Vagina (tissue), 2 donors: ENCODE measurements at places on chromosomes 5 and 9.

- peak; percentile 71 for DNase-seq
Measured at GRCh38 chr5:171418982-171419687, at the start of gene FGF18. TSS of gene FGF18 (plus strand) at chr5:171419647. CDS start at chr5:171420200, 553 bp downstream.

DNA sequence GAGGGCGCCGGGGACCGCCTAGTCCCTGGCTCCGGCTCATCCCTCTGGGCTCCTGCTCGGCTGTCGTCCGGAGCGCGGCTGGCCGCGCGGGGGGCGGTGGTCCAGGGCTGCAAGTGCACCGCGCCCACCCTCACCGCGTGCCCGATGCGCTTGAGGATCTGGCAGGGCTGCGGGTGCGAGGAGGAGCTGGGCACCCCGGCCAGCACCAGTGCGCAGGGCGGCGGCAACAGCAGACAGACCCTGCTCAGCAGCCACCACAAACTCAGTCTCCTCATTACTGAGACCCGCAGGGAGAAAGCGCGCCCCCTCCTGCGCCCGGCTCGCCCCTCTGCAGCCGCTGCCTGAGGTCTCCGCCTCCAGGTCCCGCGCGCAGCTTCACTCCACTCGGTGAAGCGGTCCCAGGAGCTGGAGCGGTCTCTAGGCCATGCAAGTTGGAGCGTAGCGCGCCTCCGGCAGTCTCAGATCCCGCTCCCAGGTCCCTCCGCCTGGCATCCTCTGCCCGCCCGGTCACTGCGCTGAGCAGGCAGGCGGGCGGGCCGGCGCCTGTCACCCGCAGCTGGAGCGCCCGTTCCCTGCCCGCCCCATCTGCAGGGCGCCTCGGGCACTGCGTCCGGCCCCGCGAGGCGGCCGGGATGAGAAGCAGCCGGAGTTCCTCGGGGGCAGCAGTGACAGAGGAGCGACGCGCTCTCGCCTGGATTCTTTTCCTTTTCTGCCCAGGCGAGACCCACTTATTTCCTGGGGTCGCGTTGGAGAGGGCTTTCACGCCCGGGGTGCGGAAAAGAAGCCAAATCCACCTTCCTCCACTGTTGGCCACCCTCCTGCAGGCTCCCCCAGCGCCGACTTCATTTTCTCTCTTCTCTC, 512 bp downstream of the GRIN3A start:
- DNase-seq = no peak

GRCh38 chr9:89795538-89796195, 190.9 kb downstream of the GADD45G start:
- DNase-seq = no peak

GRCh38 chr5:132657676-132658380, at the start of gene IL13:
TSS of gene IL13 (plus strand) at chr5:132658173. CDS start at chr5:132658187, 14 bp downstream.
- DNase-seq = peak; percentile 81

DNA sequence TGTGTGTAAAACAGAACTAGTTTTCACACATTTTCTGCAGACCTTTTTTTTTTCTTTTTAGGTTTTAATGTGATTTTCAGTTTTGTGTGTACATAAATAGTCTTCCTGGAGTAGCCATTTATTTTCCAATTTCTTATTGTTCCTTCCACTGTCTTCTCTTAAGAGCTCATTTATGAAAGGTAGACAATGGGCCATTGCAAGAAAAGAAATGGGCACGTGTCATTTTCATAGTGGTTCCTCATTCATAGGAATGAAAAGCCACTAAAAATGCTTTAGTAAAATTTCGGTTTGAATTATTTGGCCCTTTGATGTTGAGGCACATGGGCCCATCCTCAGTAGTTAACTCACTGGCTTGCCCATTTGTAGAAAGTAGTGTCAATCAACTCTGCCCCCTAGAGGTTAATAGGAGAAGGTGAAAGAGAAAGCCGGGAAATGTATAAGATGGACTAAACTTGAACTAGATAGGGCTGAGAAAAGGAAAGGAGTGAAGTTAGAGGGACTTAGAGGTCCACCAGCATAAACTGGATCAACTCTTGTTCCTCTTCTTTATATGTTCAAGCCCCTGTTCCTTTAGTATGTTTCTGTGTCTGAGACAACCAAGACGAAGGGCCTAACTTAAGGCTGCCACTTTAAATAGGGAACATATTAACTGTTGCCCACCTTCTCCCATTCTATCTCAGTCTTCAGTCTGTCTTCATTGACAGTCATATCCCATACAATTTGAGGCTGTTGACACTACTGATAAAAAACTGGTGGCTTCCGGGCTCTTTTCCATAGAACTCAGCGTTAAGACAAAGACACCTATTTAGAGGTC, 72.6 kb downstream of the SMARCA2 start:
- no peak for DNase-seq

DNA sequence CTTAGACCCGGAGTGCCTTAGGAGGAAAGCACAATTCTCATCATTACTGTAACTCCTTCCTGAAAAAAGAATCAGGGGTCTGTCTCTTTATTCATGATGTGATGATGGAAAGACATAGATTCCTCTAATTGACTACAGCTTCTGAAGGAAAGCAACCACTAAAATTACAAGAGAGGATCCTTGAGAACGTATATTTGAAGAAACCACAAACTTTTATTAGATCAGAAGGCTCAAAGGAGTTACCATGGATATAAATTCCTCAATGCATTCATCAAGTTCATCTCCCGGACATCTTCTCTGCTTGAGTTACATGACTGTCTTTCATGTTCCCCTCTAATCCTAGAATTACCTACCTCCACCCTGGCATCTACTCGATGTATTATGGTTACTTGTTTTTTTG, 104.1 kb upstream of the PAPPA start:
- DNase-seq = no peak

GRCh38 chr5:15601274-15601673, 101.3 kb downstream of the FBXL7 start:
- DNase-seq = no peak

DNA sequence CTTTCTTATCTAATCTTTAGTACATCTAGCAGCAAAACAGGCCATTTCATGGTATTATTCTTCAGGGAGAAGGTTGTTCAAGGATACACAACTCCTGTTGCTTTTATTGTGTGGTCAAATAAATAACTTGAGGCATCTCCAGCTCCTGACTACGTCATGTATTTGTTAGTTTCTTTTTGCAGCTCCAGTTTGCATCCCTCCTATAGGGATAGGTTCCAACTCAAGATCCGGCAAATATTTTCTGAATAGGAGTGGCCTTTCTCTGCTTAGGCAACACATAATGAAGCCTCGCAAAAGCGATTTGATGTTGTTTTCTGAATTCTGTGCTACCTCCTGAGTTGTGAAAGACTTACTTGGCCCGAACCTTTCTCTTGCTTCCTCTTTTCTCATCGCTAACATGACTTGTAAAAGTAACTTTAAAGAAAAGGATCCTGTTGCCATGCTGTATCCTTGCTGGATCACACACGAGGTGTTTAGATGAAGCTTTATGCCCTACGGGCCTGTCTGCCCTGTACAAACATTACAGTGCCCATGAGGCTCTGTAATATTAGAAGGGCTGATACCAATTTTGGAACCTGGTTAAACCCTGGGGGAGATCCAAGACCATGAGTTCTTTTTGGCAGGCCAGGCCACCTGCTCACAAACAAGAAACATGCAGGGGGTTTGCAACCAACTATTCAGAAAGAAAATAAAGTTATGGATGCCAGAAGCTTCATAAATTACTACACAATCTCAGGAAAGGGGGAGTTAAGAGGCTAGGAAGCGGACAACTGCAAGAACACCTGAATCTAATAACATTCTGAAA, 149.8 kb upstream of the FGF10 start:
- DNase-seq = no peak

GRCh38 chr9:18405240-18405639, 68.7 kb upstream of the ADAMTSL1 start:
- DNase-seq = no peak

- no peak for DNase-seq
Measured at GRCh38 chr9:124210697-124211096, 47.1 kb upstream of the NEK6 start.

- DNase-seq = no peak
Measured at GRCh38 chr5:157554179-157555036, 21.2 kb downstream of the ADAM19 start.

DNA sequence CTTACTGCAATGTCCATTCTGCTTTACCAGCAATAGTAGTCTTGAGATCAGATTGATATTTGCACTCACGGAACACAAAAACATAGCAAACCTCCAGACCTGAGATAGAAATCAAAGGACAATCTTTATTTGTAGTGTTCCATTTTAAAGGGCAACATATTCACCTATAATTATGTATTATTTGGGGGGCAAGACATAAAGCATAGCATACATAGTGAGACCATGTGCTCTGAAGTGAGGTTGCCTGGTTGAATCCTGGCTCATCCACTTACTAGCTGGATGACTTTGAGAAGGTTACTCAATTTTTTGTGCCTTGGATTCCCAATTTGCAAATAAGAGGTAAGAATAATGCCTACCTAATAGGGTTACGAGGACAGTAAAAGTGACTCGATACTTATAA, at the start of gene OR1B1:
Gene OR1B1 (minus strand): TSS at position 101 of the 400 bp plus-strand sequence.
- no peak for DNase-seq

DNA sequence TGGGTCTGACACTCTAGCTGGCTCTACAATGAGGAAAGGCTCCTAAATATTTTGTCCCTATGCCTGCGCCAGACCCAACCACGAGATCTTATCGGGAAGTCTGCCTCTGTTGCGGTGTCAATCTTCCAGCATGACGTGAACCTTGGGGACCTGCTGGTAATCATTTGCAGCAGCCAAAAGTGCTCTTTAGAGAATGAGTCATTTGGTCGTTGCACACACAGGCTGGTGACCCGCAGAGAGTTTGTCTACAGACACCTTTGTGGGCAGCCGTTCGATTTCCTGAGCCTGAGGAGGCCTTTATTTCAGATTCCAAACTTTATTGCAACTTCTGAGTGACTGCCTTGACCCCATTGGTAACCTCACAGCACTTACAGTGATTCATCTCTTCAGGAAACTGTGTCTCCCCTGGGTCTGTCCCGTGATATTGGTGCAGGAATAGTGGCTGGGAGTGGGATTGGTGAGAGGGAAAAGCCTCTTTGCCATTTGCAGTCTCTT, 326.1 kb downstream of the NSG2 start:
- no peak for DNase-seq

- DNase-seq = peak; percentile 32
Measured at GRCh38 chr9:134569626-134570025, 72.0 kb upstream of the COL5A1 start.

GRCh38 chr9:19119801-19120440, 7.4 kb downstream of the PLIN2 start:
- no peak for DNase-seq

DNA sequence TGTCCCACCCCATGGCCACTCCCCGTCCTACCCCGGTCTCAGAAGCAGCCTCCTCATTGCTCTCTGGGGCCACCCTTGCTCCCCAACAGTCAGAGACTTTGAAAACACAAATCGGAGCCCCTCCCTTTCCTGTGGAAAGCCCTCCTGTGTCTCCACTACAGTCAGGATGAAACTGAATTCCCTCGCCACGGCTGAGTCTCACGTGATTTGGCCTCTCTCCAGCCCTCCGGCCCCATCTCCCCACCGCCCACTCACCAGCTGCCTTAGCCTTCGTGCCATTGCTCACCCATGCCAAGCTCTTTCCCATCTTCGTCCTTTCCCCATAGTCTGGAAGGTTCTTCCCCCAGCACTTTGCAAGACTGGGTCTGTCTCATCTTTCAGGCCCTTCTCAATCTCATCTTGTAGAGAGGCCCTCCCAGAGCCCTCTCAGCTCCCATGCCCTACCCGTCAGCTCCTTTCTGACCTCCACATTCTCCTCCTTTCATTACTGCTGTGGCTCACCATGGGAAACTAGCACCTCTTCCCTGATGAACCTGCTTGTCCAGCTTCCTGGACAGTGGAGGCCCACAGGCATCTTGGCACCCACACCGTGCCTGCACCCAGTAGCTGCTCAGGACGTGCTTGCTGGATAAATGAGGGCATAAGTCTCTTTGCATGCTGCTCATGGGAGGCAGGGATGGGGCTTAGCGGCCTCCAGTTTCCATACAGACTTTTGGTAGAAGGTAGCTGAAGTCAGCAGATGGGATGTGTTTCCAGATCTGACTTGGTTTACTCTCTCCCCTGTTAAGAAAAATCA, 126.4 kb upstream of the COL5A1 start:
- DNase-seq = no peak

- DNase-seq = no peak
Measured at GRCh38 chr9:82599336-82599949, 463.5 kb downstream of the RASEF start.

- DNase-seq = no peak
Measured at GRCh38 chr5:173472164-173472563, 143.9 kb upstream of the STC2 start.

DNA sequence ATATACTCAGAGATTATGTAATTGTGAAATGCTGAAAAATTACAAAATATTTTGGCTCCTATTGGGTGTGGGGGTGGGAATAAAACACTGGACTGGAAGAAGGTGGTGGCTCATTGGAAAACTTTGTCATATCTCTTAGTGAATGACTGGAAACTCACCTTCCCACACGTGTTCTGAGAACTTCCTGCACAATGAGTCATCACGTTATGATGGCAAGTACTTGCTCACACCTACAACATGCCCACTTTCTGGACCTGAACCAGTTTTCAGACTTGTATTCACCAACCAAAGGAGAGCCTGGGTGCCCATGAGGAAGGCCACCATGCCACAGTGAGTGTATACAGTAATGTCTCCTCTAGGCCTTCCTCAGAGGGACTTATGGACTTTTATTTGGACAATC, 294.8 kb downstream of the ASTN2 start:
- DNase-seq = no peak

DNA sequence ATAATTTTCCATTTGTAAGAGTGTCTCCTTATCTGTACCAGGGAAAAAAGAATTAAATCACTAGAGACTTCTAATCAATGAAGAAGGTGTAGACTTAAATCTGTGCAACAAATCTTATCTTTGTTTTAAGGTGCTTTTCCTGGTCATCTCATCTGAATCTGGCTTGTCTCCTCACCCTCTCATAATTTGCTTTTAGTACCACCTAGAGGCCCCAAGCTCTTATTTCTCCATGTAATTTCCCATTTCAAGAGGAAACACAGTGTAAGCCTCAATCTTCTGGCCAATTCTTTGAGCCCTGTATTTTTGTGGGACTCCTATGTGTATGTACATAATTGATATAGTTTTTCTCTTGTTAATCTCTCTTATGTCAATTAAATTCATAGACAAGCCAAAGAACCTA, 1975.3 kb upstream of the CDH6 start:
- DNase-seq = no peak

- DNase-seq = no peak
Measured at GRCh38 chr5:36068751-36069281, 2.1 kb upstream of the UGT3A2 start.

DNA sequence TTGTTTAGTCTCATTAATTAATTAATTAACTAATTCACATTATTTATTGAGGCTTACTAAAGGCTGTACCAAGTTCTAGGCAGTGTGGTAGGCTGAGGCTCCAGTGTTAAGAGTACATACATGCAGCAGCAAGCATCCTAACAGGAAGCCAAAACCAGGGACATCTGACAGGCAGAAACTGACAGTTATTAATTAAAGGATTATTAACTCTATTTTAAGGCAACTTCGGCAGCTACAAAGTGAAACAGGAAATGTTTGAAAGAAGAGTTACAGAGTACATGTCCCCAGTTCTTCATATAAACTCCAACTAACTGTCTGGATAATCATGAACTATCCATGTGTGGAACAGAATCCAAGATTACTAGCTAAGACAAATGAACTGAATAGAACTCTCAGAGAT, 39.3 kb upstream of the GABRB2 start:
- no peak for DNase-seq
